ENCODE measurements at places on chromosomes 16 and 17.
A peak's percentile ranks its signal among the peaks of the same experiment; 100 is the strongest.

DNA sequence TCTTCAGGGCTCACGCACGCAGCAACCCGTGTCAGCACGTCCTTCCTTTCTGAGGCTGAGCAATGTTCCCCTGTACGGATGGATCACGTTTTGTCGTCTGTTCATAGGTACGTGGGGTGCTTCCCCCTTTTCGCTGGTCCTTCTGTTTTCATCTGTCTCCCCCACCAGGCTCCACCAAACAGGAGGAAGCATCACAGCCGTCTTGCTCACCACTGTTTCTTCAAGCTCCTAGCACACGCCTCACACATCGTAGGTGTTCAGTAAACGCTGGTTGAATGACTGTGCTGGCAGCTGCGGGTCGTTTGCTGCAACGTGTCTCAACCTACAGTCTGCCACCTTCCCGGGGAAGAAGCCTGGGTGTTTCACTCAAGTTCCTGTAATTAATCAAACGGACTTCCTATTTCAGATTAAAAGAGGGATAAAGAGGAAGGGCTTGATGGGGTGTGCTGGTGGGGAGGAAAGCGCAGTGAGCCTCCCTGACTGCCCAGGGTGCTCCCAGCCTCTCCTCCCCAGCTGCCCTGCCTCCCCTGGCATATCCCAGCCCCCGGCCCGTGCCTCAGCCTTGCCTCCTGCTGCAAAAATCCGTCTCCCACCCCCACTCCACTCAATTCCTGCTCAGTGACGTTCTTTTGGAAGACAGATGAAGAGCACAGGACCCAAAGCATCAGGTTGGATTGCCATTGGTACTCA, 76.7 kb upstream of the DOC2B start:
- DNase-seq: no peak

DNA sequence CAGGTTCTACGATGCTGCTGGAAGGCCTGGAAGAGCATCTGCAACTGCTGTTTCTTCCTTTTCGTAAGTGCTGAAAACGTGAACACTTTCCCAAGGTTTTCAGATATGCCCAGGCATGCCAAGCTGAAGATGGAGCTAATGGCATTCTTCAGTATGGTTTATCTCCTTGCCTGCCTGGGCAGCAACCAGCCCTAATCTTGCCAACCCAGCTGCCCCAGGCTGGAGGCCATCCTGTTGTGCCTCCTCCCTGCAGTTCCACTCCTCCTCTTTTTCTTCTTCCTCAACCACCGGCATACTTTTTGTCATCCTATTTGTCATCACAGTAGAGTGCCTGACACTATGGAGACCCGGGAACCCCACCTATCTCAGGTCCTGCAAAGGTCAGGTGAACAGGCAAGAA, 1849.3 kb downstream of the TP53TG3F start:
- no peak for DNase-seq

DNA sequence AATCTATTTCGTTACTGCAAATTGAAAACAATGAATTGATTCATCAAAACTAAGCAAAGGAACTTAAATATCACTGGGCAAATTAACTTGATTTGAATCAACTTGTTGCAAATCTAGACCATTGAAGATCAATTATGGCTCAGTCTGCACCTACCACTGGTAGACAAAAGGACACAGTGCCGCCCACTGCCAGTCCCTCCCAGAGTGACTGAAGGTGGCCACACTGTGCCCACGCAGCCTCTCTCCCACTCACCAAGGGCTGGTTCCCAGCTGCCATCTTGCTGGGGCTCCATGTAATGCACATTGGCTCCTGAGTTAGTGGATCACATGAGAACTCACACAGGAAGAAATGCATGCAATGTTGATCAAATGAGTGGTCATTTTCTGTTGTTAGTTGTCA, 78.1 kb downstream of the PLXDC1 start:
- DNase-seq: no peak

DNA sequence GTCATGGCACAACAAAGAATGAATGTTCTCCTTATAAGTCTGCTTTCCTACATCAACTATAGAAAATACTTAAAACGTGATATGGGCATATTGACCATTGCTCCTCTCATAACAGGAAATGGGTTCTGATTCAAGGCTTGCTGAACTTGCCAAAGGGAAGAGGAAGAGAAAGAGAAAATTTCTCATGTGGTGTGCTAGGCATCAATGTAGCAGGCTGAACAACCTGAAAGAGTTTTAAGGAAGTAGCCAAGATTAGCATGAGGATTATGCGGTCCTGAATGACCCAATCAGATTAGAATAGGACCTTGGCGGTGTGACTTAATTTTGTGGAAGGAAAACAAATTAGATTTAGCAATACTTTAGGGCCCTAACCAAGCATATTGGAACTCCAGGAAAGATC, 617.7 kb upstream of the CDH11 start:
- DNase-seq: no peak

GRCh38 chr17:15027853-15028252, 237.3 kb downstream of the PMP22 start:
- DNase-seq: no peak

DNA sequence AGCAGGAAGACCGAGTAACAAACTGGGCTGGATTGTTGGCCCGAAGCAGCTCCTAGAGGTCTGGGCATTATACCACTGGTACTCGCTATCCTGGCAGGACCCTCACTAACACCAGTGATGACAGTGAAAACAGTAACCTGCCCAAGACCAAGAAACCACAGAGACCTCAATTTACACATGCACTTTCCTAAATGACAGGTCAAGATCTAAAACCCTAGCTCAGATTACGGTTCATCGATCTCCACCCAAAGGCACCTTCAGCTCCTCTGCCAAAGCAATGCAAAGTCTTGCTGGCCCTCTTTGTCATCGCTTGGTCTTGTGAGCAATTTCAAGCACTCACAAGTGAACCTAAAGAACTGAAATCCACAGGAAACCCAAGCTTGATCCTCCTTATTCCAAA, 1.5 kb downstream of the PIP4K2B start:
- no peak for DNase-seq

- DNase-seq: no peak
These were observed 296.3 kb downstream of the HS3ST4 start for GRCh38 chr16:25988084-25988483.

DNA sequence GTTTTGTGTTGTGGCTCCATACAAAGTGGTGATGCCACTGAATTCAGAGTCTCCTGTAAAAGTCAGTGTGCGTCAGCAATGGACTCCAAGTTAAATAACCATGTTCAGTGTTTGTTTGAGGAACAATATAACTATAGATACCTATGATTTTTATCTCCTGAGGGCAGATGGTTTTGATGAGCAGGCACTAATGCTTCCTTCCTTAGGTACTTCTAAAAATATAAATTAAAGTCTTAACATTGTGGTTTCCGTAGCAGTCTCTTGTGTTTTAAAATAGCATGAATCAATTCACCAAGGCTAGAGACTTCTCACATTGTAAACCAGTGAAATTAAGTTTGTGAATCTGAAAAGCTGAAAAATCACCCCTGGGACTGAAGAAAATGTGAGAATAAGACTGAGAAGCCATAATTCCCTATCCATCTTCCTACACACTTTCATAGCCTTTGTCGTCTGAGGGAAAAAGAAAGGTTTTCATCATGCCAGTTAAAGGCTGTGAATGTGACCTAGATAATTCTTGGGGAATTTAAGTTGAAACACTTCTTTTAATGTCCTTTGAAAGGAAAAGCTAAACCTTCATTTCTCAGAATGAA, 1502.9 kb downstream of the CDH11 start:
- no peak for DNase-seq

GRCh38 chr17:32904891-32905290, 23.1 kb upstream of the TMEM98 start:
- DNase-seq: no peak

DNA sequence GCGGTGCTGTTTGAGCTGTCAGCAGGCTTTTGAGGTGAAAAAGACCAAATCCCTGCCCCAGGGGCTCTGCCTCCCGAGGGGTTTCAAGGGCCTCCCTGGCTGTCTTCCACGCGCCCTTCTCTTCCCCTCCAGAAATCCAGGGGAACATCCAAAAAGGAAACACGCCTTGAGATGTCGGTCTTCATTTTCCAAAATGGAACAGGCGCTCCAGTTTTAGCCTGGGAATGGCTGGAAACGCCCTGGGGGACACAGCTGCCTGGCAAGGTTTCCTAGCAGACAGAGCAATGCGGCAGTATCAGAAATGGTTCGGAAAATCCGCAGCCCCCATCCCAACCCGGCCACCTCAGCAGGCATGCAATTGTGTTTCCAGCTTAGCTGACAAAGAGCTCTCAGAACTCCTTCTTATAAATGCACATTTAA, 16.6 kb upstream of the LITAF start:
- DNase-seq: no peak

DNA sequence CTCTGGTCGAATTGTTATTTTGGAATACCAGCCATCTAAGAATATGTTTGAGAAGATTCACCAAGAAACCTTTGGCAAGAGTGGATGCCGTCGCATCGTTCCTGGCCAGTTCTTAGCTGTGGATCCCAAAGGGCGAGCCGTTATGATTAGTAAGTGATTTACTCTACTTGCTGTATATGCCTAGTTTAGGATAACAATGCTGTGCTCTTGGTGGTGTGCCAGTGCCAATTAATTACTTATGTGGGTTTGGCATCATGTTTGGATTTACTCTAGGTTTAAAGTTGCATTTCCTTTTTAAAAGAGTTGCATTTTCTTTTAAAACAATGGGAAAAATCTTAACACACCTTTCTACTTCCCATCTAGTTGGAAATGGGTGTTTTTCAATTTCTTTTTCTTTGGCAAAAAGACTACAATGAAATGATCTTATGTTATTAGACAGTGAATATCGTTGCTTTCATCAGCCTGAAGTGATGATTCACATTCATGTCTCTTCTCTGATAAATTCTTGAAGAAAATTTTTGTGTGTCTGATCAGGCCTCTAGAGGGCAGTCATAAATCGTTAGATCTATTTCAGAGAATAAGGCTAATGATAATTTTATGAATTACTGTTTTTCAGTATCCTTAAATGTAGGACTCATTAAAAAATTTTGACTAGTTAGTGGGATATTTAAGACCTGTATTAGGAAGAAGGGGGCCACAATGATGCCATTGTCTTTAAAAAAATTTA, 5.6 kb downstream of the SF3B3 start:
- peak; percentile 82 for DNase-seq

GRCh38 chr16:4679850-4680636, 13.3 kb upstream of the NUDT16L1 start:
- DNase-seq: peak; percentile 23

DNA sequence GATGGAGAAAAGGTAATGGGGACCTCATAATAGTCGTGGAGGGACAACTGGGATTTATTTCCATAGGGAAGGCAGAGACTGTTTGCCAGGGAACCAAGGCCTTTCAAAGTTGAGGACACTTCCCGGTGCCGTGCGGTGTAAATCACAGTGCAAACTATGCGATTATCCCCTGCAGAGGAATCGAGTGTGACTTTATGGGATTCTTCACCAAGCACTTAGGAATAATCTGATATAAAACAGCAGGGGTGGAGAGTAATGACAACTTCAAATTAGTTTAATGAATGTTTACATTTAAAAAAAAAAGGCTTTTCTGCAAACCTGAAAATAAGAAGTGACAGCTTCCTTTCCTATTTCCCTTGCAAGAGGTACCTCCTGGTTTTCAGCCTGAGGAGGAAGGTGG, 538.2 kb downstream of the MAF start:
- no peak for DNase-seq

DNA sequence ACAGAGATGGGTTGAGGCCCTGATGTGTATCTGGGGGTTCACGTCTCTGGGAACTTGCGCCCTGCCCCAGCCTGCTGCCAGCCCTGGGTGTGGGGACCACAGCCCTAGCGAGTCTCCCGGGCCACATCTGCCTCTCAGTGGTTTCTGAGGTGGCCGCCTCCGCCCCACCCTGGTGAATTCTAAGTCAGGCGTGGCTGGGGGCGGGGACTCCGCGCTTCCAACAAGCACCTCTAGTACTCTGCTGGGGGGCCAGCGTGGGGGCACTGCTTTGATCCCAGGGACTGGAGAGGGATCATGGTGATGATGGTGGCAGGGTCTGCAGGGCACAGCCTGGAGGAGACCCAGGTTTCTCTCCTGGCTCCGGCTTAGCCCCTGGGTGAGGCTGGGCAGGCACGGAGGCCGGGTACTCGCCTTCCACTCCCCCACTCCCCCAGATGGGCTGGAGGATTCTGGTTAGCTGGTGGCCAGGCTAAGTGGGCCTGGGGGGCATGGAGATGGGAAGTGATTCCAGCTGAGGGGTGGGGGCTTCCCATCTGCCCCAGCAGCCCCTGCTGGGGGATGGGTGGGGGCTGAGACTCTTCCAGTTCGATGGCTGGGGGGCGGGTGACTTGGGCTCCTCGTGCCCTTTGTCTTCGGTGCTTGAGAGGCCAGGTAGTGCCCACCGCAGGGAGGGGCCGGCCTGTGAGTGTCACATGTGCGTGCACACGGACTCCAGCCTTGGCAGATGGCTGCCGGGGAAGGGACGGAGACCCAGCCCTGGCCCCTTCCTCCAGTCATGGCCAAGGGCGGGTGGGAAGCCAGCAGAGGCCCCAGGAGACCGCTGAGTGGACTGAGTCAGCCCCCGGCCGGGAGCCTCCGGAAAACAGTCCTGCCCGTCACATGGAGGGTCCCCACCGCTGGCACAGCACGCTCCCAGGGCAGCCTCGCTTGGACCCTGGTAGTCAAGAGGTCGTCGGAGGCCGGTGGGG, 3.9 kb downstream of the GLIS2 start:
- DNase-seq: peak; percentile 46

- DNase-seq: no peak
These were observed 490.9 kb downstream of the SHISA9 start for GRCh38 chr16:13392341-13392740.

- no peak for DNase-seq
These were observed 18.0 kb downstream of the KLHDC4 start for GRCh38 chr16:87747626-87748414.

DNA sequence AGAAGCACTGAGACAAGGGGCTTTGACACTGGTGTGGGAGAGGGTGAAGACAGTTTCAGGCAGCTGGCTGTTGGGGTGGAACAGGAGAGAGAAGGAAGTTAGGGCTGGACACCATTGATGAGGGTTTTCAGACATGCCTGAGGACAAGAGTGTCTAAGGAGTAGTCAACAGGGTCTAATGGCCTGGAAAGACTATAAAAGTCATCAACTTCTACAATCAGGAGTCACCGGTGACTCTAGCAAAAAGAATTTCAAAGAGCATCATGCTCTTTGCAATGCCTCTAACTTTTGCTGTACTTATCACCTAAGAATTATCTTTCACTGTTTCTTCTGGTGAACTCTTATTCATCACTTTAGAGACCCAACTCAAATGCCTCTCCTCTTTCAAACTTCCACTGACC, 213.9 kb downstream of the C16orf78 start:
- DNase-seq: no peak

DNA sequence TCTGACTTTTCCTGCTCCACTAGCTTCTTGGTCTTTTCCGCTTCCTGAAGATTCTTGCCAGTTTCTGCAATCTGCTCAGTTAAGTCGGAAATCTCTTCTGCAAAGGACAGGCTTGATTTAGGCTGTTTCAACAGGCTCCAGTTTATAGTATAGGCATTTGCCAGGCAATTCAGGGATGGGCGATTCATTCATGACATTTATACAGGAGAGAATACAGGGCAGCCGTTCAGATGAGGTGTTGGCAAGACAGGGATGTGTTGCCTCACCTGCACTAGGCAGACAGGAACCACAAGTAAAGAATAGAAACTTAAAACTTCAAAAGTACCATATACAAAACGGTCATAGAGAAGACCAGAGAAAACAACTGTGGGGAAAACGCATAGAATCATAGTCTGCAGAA, 61.7 kb downstream of the MYH13 start:
- DNase-seq: no peak

- peak; percentile 96 for DNase-seq
These were observed 8.3 kb downstream of the SOCS3 start for GRCh38 chr17:78351449-78352006.

Measured in cardiac fibroblast (primary cell).